Stimulated activated naive CD8-positive, alpha-beta T cell treated with anti-CD3 and anti-CD28 coated beads, Interleukin-15, Interleukin-2, amounts not matched to agents 100 U/mL and 50 U/mL, for 24 hours (primary cell): ENCODE measurements at places on chromosomes 3 and 15.

DNA sequence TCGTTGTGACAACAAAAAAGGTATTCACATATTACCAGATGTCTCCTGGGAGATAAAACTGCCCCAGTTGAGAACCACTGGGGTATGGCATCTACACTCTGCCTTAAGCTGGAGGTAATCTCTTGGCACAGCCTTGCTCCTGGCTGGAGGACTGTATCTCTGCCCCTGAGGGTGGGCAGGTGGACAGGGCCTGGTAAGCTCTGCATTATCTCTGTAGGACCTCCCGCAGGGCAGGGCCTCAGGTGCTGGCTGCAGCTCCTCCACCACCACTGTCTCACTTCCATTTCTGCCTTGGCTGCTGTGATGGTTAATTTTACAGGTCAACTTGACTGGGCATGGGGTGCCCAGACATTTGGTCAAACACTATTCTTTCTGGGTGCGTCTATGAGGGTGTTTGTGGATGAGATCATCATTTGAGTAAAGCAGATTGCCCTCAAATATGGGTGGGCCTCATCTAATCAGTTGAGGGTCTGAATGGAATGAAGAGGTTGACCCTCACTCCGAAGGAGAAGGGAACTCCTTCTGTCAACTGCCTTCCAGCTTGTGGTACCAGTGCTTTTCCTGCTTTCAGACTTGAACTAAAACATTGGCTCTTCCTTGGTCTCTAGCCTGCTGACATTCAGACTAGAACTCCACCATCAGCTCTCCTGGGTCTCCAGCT is 9.8 kb upstream of the RHCG start:
- no peak for DNase-seq

GRCh38 chr3:36988356-36988755 is 4.6 kb downstream of the EPM2AIP1 start:
- DNase-seq: no peak

GRCh38 chr3:197525706-197526105 is 30.1 kb downstream of the BDH1 start:
- no peak for DNase-seq

DNA sequence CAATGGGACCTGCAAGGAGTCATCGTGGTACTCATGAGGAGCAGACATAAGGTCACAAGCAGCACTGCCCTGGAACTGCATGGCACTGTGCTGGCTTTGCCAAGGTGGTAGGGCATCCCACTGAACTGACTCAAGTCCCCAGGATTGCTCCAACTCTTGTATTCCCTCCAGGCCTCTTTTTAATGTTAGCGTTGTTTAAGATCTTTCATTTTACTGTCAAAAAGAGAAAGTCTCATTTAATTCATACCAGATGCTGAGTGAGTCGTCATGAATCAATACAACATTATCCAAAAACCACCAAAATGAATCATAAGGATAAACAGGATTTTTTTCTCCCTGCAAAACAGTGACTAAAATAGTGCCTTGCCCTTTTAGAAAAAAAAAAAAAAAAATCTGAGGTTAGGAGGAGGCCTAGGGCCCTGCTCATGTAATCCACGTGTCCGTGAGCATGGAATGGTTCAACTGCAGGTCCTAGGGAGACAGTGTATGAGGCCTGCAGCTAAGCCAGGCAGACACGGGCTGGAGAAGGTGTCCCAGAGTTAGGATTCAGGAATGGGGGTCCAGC is 36.7 kb upstream of the BLM start:
- no peak for DNase-seq

DNA sequence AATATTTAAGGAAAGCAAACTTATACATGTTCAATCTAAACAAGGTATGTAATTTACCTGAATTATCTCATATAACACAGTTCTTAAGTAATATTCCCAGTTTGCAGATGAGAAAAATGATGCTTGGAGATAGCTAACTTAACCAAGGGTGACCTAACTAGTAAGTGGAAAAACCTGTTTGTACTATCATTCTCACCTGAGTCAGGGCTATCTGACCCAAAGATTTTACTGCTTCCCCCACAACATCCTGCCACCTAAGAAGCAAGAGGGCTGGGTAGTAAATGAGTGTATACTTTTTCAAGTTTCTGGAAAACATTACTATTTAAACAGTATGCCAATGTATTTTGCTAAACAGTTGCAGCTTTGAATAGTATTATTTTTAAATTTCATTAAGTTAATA is 10.6 kb downstream of the TP63 start:
- no peak for DNase-seq

DNA sequence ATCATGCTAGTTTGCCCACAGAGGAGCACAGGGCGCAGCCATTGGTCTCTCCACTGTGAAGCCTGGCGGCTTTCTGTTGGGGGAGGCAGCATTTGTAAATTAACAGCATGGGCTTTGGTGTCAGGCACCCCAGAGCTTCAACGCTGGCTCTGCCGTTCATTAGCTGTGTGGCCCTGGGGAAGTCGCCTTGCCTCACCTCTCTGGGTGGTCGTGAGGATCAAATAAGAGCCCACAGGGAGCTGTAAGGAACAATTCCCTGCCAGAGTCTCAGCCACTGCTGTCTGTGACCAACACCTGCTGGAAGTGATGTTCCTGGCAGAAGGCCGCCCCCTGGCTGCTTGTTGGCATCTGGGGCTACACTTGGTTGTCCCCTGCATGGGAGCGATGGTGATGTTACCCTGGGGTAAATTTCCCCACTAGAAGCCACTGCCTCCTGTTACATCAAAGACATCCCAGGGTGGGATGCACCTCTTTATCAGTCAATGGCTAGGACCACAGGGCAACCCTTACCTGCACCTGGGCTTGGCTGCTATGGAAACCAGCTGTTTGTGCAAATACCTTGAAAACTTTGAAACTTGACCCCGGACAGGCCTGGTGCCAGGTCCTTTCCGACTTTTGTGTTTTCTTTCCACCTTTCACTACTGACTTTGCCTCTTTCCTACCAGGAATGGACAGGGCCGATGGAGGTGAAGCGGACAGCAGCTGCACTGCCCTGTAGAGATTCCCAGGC is 36.9 kb downstream of the DNASE1L3 start:
- peak; percentile 55 for DNase-seq

GRCh38 chr3:66598168-66598567 is 97.3 kb upstream of the LRIG1 start:
- DNase-seq: no peak

- no peak for DNase-seq
Observed at GRCh38 chr3:63949005-63949404, 36.8 kb upstream of the SCAANT1 start.

GRCh38 chr15:27646531-27646930 is 452.6 kb downstream of the OCA2 start:
- DNase-seq: no peak
